H1 (cell line): ENCODE measurements at places on chromosomes 6 and 20.

DNA sequence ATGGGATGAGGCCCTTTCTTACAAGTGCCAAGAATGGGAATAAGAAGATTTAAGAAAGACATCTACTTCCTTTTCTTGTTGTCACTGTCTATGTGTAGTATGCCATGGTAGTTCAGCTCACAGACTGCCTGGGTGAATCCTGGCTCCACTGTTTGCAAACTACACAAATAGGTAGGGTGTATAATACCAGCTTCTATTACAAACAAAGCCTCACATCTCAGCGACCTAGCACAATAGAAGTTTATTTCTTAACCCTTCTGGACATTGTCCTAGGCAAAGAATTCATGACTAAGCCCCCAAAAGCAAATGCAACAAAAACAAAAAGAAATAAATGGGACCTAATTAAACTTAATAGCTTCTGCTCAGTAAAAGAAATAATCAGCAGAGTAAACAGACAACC lies 74.5 kb downstream of the LINC00237 start:
- no peaks in the 10 kb centered on the region for H3K36me3 ChIP-seq
- DNase-seq: no peak
- no peak overlapping the region for H3K4me3 ChIP-seq

- H3K36me3 ChIP-seq: peaks cover 57% of the 10 kb centered on the region
- H3K4me1 ChIP-seq: no peaks in the 10 kb centered on the region
- no peak overlapping the region for H3K27ac ChIP-seq
- DNase-seq: no peak
These were observed 22.0 kb upstream of the SNRNP48 start for GRCh38 chr6:7568021-7568420.

DNA sequence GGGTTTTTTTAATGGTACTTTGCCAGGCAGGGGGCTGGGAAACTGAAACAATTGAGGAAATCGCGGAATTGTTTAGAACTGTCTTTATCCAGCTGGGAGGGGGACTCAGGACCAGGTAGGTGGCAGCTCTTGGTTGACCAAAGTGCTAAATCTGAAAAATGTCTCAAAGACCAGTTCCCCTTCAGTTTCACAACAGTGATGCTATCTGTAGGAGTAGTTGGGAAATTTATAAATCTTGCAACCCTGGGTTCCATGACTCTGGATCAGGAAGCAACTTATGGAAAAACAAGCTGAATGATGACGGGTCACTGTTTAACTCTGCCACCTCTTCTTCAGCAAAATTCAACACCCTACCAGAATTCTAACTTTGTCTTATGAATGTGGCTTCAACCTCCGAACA lies 99.7 kb downstream of the FAM50B start:
- H3K4me1 ChIP-seq: 0 out of 2 replicates have a peak, but pooled peaks cover 2% of the 10 kb centered on the region
- H3K27ac ChIP-seq: no peak overlapping the region
- no peaks in the 10 kb centered on the region for H3K27me3 ChIP-seq

- no peaks in the 10 kb centered on the region for H3K36me3 ChIP-seq
- H3K4me3 ChIP-seq: no peak overlapping the region
These were observed 95.2 kb downstream of the CDK19 start for GRCh38 chr6:110720066-110720465.

DNA sequence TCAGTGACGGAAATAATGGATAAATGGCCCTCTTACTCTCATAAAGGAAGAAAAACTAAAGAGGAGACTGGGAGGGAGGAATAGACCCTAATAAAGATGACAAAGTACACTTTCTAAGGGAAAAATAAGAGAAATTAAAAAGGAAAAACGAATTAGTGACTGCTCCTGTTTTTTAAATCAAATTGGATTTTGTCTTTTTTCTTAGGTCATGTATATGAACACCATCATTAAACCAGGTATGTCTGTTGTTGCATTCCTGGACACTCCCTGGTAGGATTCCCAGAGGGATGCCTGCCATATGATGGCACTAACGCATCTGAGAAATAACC lies 59.4 kb upstream of the BTN3A2 start:
- DNase-seq: no peak
- H3K36me3 ChIP-seq: no peaks in the 10 kb centered on the region
- no peak overlapping the region for H3K27ac ChIP-seq
- no peaks in the 10 kb centered on the region for H3K27me3 ChIP-seq

DNA sequence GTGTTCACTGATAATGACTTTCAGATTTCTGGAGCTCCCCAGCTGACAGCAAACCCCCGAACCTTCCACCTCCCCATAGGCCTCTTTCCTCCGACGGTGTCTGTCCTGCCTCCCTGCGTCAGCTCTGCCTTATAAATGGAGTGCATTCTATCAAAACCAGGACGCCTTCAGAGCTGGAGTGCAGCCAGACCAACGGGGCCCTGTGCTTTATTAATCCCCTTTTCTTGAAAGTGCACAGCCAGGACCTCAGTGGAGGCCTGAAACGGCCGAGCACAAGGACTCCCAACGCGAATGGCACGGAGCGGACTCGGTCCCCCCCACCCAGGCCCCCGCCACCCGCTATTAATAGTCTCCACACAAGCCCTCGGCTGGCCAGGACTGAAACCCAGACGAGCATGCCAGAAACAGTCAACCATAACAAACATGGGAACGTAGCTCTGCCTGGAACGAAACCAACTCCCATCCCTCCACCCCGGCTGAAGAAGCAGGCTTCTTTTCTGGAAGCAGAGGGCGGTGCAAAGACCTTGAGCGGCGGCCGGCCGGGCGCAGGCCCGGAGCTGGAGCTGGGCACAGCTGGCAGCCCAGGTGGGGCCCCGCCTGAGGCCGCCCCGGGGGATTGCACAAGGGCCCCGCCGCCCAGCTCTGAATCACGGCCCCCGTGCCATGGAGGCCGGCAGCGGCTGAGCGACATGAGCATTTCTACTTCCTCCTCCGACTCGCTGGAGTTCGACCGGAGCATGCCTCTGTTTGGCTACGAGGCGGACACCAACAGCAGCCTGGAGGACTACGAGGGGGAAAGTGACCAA lies 42.3 kb upstream of the NAA20 start:
- H3K36me3 ChIP-seq: no peaks in the 10 kb centered on the region
- H3K27me3 ChIP-seq: no peaks in the 10 kb centered on the region
- peaks cover 7% of the 10 kb centered on the region for H3K4me1 ChIP-seq
- peak; percentile 37 for DNase-seq
- no peak overlapping the region for H3K4me3 ChIP-seq

DNA sequence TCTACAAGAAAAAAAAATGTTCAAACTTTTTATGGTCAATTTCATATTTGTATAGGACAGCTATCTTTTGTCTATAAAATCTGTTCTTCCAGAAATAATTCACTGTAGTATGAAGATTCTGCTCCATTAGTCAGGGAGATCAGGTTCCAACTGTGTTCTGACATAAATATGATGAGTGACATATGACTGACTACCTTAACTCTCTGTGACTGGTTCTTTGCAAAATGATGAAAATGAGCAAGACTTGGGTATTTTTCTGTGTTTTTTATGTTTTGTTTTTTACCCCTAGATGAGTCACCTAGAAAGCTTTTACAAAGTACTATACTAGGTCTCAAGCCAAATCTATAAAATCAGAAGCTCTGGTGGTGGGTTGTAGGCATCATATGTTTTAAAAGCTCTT lies 229.6 kb downstream of the MMUT start:
- no peak overlapping the region for H3K27ac ChIP-seq
- H3K36me3 ChIP-seq: no peaks in the 10 kb centered on the region
- DNase-seq: no peak
- H3K27me3 ChIP-seq: no peaks in the 10 kb centered on the region
- no peaks in the 10 kb centered on the region for H3K4me1 ChIP-seq

DNA sequence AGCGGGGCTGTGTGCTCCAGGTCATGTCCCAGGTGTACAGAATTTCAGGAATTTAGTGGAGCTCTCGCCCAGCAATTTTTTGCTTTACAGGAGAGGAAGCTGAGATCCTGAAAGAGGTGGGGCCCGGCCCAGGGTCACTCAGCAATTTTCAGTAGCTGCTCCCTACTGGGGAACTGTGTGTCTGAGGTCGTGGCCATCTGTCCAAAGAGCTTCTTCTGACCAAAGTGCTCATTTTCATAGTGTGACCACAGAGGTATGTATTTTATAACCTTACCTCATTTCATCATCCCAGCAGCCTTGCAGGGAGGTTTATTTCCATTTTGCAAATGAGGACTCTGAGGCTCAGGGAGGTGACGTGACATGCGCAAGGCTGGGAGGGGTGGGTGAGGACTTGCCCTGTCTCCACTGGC lies 46.3 kb downstream of the FAM209B start:
- H3K4me3 ChIP-seq: no peak overlapping the region
- H3K27ac ChIP-seq: no peak overlapping the region
- H3K4me1 ChIP-seq: no peaks in the 10 kb centered on the region

- no peaks in the 10 kb centered on the region for H3K4me1 ChIP-seq
- no peak overlapping the region for H3K27ac ChIP-seq
- H3K36me3 ChIP-seq: peaks cover 69% of the 10 kb centered on the region
- no peak for DNase-seq
- no peaks in the 10 kb centered on the region for H3K27me3 ChIP-seq
- H3K4me3 ChIP-seq: no peak overlapping the region
These were observed 15.2 kb downstream of the FAM210B start for GRCh38 chr20:56373942-56374341.

- H3K4me1 ChIP-seq: peaks cover 2% of the 10 kb centered on the region
- DNase-seq: peak; percentile 8
- H3K4me3 ChIP-seq: no peak overlapping the region
- no peaks in the 10 kb centered on the region for H3K27me3 ChIP-seq
These were observed 37.1 kb upstream of the YWHAB start for GRCh38 chr20:44848254-44849015.

DNA sequence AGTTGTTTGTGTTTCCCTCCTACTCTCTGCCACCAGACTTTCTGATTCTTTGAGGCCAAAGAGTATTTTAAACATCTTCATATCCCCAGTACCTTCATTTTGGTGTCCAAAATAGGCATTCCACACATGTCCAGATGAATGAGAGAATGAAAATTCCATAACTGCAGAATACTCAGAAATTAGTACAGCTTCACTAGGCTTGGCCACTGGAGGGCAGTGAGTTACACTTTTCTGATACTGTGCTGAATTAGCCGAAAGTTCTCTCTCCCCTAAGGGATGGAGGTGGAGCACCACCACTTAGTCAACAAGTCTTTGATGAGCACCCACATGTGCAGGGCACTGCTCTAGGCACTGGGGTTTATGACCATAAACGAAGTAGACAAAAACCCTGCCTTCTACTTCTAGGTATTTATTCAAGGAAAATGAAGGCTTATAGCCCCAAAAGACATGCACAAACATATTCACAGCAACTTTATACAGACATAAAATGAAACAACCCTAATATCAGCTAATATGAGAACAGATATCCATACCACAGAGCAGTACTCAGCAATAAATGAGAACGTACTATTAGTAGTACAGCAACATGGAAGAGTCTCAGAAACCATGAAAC lies 46.1 kb upstream of the TMEM217 start:
- H3K27ac ChIP-seq: no peak overlapping the region
- peaks cover 2% of the 10 kb centered on the region; the same call in 1 of the 2 replicates for H3K36me3 ChIP-seq
- no peak overlapping the region for H3K4me3 ChIP-seq
- H3K27me3 ChIP-seq: no peaks in the 10 kb centered on the region

DNA sequence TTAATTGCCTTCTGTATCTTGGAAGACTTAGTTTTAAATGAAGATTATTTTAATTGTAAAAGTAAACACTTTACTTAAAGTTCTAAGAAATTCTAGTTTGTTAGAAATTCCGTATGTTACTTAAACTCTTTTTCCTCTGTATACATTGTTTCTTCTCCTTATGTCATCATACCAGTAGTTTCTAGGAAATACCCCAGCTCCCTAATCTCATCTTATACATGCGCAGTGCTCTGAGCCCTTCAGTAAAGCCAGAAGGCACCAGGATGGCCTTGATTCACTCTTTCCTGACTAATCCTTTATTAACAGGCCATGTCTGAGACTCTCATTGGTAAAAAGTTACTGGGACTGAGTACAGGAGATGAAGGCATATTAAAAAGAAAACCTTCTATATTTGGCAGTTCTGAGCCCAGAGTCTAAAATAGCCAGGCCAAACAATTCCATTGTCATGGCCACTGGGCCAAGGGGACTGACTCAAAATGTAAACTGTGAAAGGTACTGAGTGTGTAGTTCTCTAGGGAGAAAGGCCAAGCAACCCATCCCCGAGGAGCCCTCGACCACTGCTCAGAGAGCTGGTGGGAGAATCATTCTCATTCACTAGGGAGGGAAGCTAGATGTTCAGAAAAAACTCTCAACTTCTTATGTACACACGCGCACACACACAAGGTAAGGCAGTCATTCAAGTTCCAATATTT lies 25.0 kb downstream of the SLC22A1 start:
- DNase-seq: no peak
- H3K36me3 ChIP-seq: no peaks in the 10 kb centered on the region
- H3K27ac ChIP-seq: no peak overlapping the region
- H3K27me3 ChIP-seq: no peaks in the 10 kb centered on the region

- H3K36me3 ChIP-seq: peaks cover 2% of the 10 kb centered on the region
- H3K4me1 ChIP-seq: no peaks in the 10 kb centered on the region
- H3K4me3 ChIP-seq: no peak overlapping the region
- DNase-seq: no peak
- H3K27ac ChIP-seq: no peak overlapping the region
These were observed 45.6 kb downstream of the STK38 start for GRCh38 chr6:36501686-36502085.

DNA sequence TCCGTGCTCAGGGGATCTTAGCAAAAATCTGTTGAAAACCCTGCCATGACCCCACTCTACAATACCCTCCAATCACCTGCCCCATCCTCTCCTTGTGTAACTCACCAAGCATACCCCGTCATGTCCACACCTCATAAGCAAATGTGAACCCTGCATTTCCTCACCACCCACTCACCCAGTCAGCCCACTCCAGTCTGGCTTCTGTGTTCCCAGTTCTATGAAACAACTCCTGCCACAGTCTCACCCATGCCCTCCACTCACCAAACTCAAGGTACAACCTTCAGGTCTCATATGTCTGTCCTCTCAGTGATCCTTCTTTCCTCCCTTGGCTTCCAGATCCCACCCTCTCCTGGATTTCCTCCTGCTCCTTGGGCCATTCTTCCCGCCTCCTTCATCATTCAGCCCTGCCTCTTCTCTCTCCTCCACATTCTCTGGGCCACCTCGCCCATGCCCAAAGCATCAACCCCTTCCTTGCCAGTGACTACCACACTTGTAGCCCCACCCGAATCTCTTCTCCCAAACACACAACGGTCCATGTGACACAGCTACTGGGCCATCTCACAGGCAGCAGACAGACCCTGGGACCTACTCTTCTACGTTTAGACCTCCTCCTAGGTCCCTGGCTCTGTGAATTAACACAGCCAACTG lies 8.8 kb downstream of the DDRGK1 start:
- H3K4me3 ChIP-seq: no peak overlapping the region
- no peaks in the 10 kb centered on the region for H3K4me1 ChIP-seq
- DNase-seq: no peak
- H3K27me3 ChIP-seq: no peaks in the 10 kb centered on the region

GRCh38 chr6:14622085-14622484 lies 504.5 kb downstream of the CD83 start:
- no peaks in the 10 kb centered on the region for H3K36me3 ChIP-seq
- H3K4me3 ChIP-seq: no peak overlapping the region
- H3K27me3 ChIP-seq: no peaks in the 10 kb centered on the region
- H3K27ac ChIP-seq: no peak overlapping the region
- peaks cover 21% of the 10 kb centered on the region for H3K4me1 ChIP-seq
- no peak for DNase-seq
